ENCODE measurements at places on chromosomes 2 and 18.

DNA sequence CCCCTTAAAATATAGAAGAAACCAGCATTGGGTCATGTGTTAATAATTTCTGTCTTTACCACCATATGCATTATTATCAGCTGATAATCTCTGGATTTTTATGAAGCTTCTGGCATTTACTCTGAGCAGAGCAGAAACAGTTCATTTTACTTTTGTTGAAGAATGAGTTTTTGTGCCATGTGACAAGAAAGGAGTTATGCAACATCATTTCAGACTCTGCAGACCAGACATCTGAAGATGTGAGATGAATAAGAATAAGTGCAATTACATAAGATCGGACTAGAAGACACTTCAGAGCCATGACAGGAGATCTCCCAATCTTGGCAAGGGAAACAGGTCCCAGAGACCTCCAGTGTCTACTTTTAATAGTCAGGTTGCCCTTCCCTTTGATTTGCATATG is 869.4 kb upstream of the VRK2 start:
- DNase-seq, result no peak

DNA sequence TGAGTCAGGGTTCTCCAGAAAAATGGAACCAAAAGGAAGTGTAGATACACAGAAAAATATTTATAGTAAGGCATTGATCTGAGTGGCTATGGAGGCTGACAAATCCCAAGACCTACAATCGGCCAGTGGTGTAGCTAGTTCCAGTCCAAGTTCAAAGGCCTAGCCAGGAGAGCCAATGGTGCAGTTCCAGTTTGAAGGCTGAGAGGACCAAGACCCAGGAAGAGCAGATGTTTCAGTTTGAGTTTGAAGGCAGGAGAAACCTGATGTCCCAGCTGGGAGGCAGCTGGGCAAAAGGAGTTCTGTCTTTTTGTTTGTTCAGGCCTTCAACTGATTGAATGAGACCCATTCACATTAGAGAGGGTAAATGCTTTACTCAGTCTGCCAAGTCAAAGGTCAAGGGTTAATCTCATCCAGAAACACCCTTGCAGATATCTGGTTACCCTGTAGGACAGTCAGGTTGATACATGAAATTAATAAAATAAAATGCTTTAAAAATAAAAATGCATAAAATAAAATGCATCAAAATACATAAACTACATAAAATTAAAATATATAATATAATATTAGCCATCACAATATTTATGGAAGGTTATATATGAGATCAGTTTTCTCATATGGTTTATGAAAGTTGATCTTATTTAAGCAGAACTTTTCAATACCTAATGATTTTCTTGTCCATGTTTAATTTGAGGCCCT is 38.7 kb downstream of the KCNE4 start:
- no peak for DNase-seq

GRCh38 chr2:241116606-241117560 is 14.8 kb upstream of the MTERF4 start:
- no peak for DNase-seq

DNA sequence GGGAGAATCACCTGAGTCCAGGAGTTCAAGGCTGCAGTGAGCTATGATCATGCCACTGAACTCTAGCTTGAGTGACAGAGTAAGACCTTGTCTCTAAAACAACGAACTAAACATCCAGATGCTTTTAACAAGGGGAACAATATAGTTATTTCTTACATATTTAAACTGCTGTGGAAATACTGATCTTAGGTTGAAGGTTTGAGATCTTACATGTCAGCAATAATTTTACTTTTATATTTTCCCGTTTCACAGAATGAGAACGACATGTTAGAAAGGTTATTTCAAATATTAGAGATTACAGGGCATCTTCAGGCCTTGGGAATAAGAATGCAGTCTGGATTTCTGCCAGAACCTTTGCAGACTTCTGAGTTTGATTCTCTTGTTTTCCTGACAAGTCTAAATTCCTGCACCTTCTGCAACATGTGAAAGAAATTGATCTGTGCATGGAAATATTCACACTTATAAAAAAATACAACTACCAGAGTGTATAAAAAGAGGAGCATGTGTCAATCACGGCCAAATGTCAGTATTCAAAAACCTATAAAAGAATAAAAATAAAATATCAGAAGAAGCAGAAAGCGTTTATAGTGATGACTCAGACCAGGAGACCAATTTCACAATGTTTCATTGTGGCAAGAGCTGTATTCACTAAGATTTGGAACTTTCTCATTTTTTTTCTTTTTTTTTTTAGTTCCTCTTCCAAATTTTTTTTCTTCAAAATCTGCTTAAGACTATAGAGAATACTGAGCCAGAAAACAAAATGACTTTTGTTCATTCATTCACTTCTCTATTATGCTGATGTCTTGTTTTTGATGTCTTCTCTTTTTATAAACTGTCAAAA is 29.6 kb downstream of the COLEC12 start:
- no peak for DNase-seq

- DNase-seq, result no peak
These were observed 77.1 kb downstream of the CYRIA start for GRCh38 chr2:16588565-16588964.

GRCh38 chr2:18123577-18123976 is 245.1 kb downstream of the KCNS3 start:
- DNase-seq, result no peak

DNA sequence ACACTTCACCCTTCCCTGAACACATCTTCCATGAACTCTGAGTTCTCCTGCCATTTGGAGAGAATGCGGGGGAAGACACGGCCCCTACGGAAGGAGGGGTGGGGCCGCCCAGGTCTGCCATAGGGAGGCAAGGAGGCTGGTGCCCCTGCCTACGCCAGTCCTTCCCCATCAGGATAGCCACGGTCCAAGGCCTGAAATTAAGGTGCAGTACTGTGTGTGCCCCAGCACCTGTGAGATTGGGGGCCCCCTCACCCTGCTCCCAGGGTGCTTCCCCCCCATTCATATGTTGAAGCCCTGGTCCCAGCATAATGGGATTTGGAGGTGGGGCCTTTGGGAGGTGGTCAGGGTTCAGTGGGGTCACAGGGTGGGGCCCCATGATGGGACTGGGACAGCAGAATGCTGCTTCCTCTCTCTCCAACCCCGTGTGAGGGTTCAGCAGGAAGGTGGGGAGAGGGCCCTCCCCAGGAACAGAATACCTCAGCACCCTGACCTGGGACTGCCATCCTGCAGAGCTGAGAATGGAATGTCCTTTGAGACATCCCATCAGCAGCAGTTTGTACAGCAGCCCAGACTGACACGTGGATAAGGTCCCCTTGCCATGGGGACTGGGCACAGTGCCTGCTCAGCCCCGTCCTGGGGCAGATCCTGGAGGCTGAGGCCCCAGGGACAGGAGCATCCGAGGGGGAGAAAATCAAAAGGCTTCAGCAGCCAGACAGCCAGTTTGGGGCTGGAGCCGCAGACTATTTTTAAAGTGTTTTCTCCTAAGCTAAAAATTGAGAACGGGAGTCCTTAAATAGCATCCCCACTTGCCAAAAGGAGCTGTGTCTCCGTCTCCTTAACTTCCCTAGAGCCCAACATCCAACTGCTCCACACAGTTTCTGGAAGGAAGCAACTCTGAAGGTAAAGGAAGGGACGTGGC is 105.1 kb downstream of the NDUFA10 start:
- DNase-seq, result no peak

- no peak for DNase-seq
These were observed 377.8 kb upstream of the DDX18 start for GRCh38 chr2:117436697-117437096.

- DNase-seq, result no peak
These were observed 525.1 kb upstream of the FAM98A start for GRCh38 chr2:34123996-34124785.
